Right lung (tissue), 10 donors: ENCODE measurements at places on chromosomes 7 and 10. TPM values are rescaled to one million over a fixed set of nuclear protein-coding genes. Genes with fewer than 3 reads are reported as not detected.
A peak's percentile ranks its signal among the peaks of the same experiment; 100 is the strongest.

- DNase-seq = no peak
These were observed 58.7 kb downstream of the CYP51A1 start for GRCh38 chr7:92075455-92076158.

GRCh38 chr7:151690606-151691005, 170.9 kb upstream of the RHEB start:
- no peak for DNase-seq

ETV1 gene
- polyA plus RNA-seq = 94.3 TPM

GRCh38 chr7:28921822-28922221, 36.3 kb downstream of the TRIL start:
- DNase-seq = peak; percentile 69

- DNase-seq = no peak
These were observed 28.9 kb upstream of the PPIF start for GRCh38 chr10:79318369-79318768.

DNA sequence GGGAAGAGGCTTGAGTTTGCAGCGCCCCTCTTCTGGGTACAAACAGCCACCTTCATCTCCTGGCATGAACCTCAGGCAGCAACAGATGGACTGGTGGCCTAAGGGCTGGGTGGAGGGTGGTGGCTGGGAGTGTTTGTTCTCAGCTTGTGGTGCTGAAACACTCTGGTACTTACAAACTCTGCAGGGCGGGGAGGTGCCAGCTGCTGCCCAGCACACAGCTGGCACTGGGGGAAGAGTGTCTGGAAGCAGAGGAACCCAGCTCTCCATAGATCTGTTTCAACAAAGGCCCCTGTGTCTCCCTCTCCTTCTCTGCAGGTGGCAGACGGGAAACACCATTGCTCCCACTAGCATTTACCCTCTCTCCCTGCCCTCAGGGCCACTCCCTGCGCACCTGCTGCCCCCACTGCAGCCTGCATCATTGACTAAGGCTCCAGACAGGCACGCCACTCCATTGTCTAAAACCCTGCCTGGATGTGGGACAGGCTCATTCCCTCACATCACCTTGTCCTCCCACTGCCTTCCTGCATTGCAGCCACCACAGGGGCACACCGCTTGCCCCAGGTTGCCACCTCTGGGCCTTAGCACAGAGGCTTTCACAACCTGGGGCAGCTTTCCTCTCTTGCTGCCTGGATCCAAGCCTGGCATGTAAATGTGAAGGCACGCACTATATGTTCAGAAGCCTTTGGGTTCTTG, 6.5 kb downstream of the ARHGAP22 start:
- no peak for DNase-seq

- DNase-seq = no peak
These were observed 32.9 kb upstream of the ELFN1 start for GRCh38 chr7:1637155-1637554.

RAMP3 gene
- 32.0 TPM for polyA plus RNA-seq

DNA sequence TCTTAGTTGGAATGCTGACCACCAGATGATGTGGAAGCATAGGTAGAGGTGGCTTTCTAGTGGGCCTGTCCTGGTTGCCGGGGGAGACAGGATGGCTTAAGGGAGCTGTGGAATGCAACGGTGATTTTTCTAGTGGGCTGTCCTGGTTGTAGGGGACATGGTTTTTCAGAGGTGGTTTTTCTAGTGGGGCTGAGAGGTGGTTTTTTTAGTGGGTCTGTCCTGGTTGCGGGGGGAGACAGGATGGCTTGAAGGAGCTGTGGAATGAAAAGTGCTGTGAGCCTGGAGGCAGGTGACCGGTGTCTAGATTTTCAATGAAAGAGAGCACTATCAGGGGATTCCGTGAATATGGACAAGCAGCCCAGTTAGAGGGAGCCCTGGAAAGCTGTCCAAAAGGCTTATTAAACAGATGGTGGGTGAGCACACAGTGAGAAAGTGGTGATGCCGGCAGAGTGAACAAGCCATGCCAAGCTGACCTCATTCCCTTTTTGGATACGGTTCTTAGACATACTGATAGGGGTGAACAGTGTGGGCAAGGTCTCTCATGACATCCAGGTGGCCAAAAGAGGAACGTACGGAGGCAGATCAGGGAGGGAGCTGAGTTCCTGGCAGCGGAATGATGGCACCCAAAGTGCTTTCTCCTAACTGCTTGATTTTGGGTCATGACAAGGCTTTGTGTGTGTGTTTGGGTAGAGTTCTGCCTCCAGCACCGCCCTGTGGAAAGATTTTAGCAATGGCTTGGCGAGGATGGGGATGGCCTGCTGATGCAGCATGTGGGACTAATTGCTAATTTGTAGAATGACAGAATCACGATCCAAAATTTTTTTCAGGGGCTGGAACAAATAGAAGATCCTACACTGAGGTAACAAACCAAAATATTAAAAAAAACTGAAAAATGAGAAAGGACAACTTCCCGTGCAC, 126.6 kb downstream of the TMEM178B start:
- DNase-seq = no peak

DNA sequence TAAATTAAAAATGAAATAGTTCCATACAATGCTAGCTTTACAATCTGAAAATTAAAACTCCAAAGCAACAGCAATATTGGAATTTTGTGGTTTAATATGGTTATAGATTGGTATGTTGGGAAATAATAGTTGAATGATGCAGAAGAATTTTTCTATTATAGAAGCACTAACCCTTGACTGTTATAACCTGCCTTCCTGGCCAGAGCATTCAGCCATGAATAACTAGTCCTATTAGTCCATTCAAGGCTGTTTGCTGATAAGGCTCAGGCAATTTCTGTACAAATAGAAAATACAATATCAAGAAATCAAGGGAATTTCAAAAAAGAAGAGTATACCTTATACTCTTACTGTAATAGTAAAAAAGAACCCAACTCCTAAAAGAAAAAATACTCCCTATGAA, 101.6 kb upstream of the SP4 start:
- DNase-seq = no peak

SLC26A4 gene
- 1.1 TPM for polyA plus RNA-seq

DNA sequence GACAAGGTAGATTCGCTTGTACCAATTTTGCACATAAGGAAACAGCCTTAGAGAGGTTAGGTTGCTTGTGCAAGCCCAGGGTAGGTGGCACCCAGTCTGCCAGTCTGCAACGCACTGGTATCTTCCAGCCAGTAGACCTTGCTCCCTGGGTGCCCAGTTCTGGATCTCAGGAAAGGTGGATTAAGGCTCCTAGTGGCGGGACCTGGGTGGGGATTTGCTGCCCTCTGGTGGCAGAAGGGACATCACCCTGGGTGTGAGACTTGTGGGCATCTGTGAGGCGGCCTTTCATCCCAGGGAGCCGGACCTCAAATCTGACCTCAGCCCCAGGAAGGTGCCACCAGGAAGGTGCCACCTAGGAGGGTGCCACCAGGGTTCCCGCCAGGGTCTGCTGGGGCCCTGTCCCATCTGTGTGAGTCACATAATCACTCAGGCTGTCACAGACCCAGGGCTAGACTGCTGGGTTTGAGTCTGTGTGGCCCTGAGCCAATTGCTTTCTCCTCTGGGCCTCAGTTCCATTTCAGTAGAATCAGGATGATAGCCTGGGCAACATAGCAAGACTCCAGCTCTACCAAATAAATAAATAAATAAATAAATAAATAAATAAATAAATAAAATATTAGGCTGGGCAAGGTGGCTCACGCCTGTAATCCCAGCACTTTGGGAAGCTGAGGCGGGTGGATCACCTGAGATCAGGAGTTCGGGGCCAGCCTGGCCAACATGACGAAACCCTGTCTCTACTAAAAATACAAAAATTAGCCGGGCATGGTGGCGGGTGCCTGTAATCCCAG, 5.3 kb upstream of the PRKRIP1 start:
- peak; percentile 47 for DNase-seq

DNA sequence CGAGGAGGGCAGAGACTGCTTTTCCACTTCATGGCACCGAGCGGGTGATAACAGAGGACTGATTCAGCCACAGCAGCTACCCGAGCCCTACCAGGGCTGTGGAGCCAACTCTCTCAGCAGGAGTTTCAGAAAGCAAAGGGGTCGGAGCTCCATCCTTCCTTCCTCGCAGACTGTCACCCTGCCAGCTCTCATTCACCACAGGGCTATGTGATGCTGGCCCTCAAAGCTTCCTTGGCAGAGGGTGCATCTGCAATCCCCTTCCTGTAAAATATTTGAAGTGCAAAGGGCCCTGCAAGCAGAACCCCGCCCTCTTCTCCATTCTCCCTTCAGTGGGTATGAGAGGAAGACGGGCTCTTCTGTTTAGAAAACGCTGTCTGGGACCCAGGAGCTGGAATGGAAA, 105.3 kb upstream of the LYZL2 start:
- DNase-seq = no peak

CRYGN gene
- 0.45 TPM for polyA plus RNA-seq

PTPRE gene
- 10.1 TPM for polyA plus RNA-seq

- DNase-seq = no peak
These were observed 36.6 kb downstream of the DNMBP start for GRCh38 chr10:99973190-99973589.

- DNase-seq = no peak
These were observed 85.0 kb downstream of the TMEM106B start for GRCh38 chr7:12296051-12296570.

DNA sequence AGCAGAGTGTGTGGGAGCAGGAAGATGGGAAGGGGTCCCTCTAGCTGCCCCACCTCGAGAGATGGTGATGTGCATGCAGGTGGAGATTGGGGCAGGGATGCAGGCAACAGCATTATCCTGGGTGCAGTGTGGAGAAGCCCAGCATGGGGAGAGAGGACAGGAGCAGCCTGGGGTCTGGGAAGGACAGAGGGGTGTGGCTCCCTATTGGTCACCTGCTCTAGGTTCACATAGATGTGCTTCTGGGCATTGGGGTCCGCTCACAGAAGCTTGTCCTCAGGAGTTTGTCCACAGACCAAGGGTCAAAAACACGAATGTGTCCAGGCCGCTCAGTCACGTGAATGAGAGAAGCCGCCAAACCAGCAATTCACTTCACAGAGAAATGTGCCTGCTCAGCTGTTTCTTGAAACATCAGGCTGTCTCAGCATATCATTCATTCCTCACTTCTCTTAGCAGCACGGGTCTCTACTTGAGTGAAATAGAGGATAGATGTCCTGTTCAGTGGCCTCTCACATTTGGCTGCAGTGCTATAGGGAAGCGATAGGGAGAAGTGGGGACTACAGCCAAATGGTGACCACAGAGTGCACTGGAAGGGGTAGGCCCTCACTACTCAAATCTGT, 11.5 kb upstream of the SLC29A3 start:
- peak; percentile 30 for DNase-seq

DNA sequence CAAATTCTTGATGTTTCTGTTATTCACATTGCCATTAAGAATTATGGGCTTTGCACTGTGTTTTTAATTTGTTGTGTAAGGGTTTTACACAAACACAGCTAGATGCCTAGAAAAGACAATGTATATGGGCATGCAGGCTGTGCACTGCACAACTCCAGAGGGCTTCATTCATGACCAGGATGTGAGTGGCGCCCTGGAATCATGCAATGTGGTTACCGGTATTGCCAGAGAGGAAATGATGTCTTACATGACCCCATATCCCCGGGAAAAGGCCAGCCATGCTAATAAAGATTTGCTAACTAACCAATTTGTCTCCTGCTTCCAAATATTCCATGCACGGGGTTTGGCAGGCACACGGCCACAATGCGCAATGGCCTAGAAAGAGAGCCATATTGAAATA, 16.9 kb downstream of the KCNMA1 start:
- DNase-seq = no peak

DNA sequence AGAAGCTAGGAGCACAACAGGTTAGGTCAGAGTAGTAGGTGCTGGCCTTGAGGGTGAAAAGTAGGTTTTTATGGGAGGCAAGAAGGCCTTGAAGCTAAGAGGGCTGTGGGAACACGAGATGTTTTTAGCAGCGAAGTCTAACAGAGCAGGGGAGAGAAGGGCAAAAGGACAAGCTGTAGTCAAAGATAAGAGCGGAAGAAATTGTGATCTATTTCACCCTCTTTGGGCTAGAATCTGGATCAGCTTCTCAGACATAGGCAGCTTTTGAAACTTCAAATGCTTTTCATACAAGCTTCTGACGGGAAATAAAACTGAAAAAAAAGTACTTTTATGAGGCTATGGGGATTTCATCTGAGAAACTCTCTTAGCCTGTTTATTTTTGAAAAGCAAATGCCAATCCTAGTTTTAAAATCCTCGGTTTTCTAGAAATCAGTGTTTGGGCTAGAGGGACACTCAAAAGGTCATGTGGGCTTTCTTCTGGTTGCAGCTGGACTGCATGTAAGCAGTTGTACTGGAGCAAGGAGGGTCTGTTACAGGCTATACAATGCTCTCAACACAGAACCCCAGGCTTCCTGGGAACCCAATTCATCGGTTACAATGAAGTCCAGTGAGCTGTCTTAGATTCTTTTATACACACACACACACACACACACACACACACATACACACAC, 83.6 kb downstream of the RNF216 start:
- DNase-seq = no peak

DNA sequence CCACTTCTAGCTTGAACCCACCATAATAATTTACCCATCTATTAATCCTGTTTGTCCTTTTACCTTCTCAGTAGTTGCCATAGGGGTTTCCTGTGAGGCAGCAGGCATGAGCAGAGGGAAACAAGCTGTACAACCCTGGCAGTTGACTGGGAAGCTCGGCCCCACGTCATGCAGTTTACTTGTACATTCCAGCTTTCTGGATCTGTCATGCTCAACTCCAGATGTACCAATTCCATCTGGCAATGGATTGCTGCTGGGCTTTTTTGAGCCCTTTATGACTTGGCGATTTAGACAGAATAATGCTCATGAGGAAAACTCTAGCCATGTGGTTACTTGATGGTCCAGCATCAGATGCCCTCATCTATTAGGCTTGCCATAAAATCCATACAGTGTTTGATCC, 112.5 kb downstream of the GNAI1 start:
- no peak for DNase-seq

- peak; percentile 39 for DNase-seq
These were observed 299.2 kb upstream of the LRGUK start for GRCh38 chr7:133827707-133828623.

MINDY3 gene
- 61.6 TPM for polyA plus RNA-seq

GRCh38 chr7:157795643-157796042, 458.8 kb downstream of the DNAJB6 start:
- no peak for DNase-seq

GRCh38 chr10:1378473-1378872, 322.3 kb downstream of the WDR37 start:
- no peak for DNase-seq

- no peak for DNase-seq
These were observed 52.5 kb upstream of the SPOCK2 start for GRCh38 chr10:72140850-72141249.

DNA sequence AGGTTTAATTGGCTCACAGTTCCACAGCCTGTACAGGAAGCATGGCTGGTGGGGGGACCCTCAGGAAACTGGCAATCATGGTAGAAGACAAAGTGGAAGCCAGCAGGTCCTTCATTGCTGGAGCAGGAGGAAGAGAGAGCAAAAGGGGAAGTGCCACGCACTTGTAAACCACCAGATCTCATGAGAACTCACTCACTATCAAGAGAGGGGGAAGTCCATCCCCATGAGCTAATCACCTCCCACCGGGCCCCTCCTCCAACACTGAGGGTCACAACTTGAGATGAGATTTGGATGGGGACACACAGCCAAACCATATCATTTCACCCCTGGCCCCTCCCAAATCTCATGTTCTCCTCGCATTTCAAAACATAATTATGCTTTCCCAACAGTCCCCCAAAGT, 171.9 kb upstream of the CACNA2D1 start:
- no peak for DNase-seq

GRCh38 chr7:128752251-128752650, 13.1 kb downstream of the CALU start:
- no peak for DNase-seq
